ENCODE measurements at places on chromosomes 2 and 18.

DNA sequence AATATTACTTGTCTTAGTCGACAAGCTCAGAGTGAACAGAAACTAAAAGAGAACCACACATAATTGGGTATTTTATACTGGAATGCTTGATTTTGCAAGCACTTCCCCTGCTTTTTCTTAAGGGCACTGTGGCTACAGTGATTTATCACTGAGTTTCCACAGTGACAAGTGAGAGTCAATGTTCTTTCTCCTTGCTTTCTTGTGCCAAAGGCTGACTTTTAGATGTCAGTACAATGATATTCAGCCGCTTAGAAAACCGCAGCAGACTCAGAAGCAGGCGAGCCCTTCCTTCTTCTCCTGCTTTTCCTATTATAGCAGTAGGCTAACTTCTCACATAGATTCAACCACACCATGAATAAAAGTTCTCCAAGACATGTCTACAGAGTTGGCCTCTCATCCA lies 1603.6 kb upstream of the NXPH2 start:
- DNase-seq: no peak

DNA sequence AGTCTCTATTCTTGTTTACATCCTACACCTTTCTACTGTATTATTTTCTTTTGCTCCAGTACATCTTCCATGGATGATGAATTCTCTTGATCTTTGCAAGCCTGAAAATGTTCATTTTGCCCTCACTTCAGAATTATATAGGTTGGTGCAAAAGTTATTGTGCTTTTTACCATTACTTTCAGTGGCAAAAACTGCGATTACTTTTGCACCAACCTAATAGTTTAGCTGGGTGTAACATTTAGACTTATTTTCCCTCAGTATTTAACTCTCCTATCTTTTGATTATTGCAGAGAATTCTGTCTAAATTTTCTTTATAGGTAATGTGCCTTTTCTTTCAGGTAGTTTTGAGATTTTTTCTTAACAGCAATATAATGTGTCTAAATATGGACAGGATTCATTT lies 81.8 kb downstream of the SS18 start:
- no peak for DNase-seq

GRCh38 chr2:218234521-218234920 lies 17.5 kb downstream of the ARPC2 start:
- DNase-seq: no peak

GRCh38 chr18:76306685-76307292 lies 188.3 kb downstream of the ZNF516 start:
- no peak for DNase-seq

- peak; percentile 57 for DNase-seq
Measured at GRCh38 chr2:182372661-182373060, 54.2 kb downstream of the PDE1A start.

GRCh38 chr18:70221156-70221914 lies 15.8 kb upstream of the RTTN start:
- DNase-seq: no peak

DNA sequence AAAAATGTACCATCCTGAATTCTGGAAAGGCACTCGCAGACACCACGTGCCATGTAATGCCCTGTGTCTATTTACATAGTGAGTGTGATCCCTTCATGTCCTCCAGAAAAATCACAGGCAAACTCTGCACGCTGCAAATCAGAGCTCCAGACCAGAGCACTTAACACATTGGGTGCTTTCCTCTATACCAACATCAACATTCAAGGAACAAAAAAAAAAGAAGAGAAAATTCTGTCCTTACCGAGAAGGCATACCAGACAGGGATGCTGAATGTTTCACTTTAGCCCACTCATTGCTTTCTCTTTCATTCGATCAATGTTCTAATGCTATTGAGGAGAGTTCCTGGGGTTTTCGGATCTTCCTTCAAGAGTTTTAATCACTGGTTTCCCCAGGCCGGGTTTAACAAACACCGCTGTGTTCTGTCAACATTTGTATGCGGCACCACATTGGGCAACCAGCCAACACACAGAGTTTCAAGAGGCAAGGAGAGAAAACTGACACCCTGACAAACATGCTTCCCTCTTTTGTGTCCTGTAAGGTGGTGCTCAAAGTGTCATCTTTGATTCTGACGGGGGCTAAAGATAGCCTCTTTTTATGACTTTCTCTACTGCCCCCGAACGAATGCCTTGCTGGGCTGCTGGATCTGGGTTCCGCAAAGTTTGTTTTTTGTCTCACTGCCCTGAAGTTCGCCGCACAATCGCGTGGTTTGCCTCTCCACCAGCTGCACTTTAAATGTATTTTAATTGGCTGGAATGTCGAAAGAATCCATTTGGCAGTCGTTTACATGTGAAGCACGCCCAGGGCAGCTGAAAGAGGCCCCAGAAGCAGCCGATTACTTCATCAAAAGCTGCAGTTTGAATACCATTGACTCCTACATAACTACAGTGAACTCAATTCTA lies 106.4 kb upstream of the NCKAP5 start:
- DNase-seq: peak; percentile 73

DNA sequence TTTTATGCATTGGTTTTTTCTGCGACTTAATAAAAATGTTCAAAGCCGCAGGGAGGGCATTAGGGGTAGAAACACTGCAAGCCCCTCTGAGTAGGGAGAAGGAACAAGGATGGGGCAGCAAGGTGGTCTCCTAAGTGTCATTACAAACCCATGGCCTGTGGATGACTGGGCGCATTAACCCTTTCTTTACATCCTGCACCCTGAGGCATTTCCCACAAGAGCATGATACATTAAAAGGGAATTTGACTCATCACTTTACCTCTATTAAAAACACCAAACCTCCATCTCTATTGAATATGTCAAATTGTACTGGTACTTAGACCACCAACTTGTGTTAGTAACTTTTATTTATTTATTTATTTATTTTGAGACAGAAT lies 112.5 kb downstream of the VIT start:
- DNase-seq: no peak

GRCh38 chr2:60499651-60500265 lies 53.7 kb downstream of the BCL11A start:
- no peak for DNase-seq

- no peak for DNase-seq
Measured at GRCh38 chr18:3836483-3837335, 386.7 kb downstream of the TGIF1 start.
